A172 (cell line): ENCODE measurements at places on chromosomes 7 and 10. TPM values are rescaled to one million over a fixed set of nuclear protein-coding genes. Genes with fewer than 3 reads are reported as not detected.

GRCh38 chr10:75140246-75140645 lies 28.8 kb downstream of the SAMD8 start:
- DNase-seq, result no peak

- no peak for DNase-seq
Measured at GRCh38 chr10:101038484-101038883, 7.5 kb downstream of the SFXN3 start.

DNA sequence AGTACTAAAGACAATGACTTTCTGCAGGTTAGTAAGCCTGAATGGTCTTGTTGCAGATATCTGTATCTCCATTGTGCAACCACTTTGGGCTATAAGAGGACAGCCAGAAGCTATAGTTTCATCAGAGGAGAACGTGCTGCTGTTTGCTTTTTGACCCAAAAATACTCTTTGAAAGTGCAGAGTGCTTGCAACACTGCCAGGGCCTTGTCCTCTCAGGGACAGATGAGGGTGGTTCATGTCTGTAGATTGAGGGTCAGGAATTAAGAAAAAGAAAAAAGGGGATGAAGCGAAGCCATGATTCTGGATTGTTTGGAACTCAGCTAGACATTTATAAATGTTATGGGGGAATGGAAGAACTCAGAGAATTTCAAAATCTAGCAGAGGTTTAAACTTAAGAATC lies 212.5 kb downstream of the SEC23IP start:
- DNase-seq, result no peak

DNA sequence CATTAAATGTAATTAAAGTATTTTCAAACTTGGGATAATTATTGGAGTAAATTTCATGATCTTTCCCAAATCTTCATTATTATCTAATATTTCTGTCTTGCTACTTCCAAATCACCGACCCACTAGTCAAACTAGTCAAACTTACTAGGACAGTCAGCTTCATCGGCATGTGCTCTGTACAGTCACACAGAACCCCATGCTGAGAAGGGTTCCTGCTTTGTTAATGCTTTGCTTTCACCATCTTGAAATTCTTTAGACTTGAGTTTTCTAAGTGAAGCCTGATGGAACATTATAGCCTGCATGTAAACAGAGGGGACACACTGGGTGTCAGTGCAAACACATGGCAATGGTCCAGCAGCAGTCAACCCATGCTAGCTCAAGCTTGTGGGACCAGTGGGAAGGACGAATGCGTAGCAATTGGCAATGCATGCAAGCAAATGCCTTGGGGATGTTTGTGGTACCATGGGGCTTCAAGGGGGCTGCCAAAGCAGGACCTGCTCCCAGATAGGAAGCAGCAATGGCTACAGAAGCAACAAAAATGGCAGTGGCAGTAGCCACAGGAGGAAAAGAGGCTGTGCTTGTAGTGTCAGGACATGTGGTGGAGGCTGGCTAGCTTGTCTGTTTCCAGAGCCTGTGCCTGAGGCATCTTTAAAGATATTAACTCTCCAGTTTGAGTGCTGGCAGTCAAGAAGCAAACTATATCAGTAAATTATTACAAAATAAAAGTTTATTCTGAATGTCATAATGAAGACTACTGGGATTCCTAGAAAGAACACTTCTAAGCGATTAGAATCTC lies 441.1 kb upstream of the SEMA3D start:
- peak; percentile 5 for DNase-seq

GRCh38 chr7:66779669-66780409 lies 39.3 kb downstream of the RABGEF1 start:
- DNase-seq, result no peak

GRCh38 chr7:7408001-7408770 lies 127.5 kb downstream of the COL28A1 start:
- no peak for DNase-seq

GRCh38 chr7:149787428-149788299 lies 14.3 kb upstream of the ZNF467 start:
- no peak for DNase-seq

GRCh38 chr7:16581286-16581685 lies 54.7 kb downstream of the LRRC72 start:
- DNase-seq, result no peak

- DNase-seq, result peak; percentile 52
Measured at GRCh38 chr7:29564496-29565223, 1.0 kb downstream of the PRR15 start.

DNA sequence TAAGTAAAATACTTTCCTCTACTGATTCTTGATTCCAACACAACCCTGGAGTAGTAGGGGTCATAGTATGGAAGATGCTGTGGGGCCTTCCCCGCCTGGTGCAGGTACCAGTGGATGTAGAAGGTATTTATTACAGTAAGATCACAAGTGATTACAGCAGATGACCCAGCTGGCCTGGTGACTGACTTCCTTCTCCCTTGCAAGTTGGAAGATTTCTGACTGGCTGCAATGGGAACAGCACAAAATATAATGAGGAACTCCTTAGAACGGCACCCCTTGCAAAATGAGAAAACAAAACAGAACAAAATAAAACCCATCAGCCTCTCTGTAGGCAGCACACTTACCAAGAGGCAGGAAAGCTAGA lies 61.7 kb upstream of the TARP start:
- no peak for DNase-seq

The PNLIP gene
- not detected in 2 replicates for total RNA-seq

The MYOF gene
- 285 and 317 TPM in 2 replicates for total RNA-seq

The OR13A1 gene
- not detected in 2 replicates for total RNA-seq

The NAT16 gene
- 0.93 TPM in 1 of 2 replicates, not detected in the other for total RNA-seq

The UNC5B gene
- 2.3 and 4.6 TPM in 2 replicates for total RNA-seq

The ADGRA1 gene
- total RNA-seq, result 0.24 and 0.43 TPM in 2 replicates
